ENCODE measurements at places on chromosomes 13 and 19.

GRCh38 chr19:56142087-56142787 is 1.1 kb downstream of the ZNF444 start:
- DNase-seq = no peak

GRCh38 chr19:38445362-38445761 is 11.9 kb downstream of the RYR1 start:
- DNase-seq = no peak

- no peak for DNase-seq
Observed at GRCh38 chr13:23868521-23868920, 20.7 kb downstream of the MIPEP start.

DNA sequence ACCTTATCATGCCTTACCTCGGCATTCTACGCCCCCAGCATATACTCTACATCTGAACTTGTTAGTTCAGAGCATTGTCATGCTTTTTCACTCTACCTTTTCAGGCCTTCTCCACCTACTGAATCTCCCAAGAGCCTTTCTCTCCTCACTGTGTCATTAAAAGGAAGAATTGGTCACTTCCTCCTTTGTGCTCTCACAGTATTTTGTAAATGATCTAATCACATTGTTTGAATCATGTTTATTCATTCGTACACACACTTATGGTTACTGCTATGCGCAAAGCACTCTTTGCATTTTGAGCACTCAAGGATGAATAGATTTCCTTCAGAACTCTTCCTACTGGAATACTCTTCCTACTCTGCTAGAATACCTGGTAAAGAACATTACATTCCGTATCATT is 15.8 kb upstream of the ELF1 start:
- no peak for DNase-seq

DNA sequence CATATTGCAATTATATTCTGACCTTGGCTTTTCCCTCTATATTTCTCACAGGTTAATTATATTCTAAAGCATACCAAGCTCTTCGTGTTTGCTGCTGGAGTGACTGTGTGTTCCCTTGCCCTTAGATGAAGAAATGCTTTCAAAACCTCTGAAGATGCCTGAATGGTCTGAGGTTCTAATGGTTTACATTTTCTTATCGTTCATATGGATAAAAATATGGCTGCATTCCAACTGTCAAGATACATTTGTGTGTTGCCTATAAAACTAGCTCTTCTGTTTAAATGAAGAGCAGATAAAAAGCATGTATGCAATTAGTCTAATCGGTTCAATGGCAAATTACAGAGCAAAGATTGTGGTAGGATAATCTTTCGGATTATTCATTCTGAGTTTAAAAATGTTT is 68.4 kb upstream of the ANKRD10 start:
- no peak for DNase-seq

DNA sequence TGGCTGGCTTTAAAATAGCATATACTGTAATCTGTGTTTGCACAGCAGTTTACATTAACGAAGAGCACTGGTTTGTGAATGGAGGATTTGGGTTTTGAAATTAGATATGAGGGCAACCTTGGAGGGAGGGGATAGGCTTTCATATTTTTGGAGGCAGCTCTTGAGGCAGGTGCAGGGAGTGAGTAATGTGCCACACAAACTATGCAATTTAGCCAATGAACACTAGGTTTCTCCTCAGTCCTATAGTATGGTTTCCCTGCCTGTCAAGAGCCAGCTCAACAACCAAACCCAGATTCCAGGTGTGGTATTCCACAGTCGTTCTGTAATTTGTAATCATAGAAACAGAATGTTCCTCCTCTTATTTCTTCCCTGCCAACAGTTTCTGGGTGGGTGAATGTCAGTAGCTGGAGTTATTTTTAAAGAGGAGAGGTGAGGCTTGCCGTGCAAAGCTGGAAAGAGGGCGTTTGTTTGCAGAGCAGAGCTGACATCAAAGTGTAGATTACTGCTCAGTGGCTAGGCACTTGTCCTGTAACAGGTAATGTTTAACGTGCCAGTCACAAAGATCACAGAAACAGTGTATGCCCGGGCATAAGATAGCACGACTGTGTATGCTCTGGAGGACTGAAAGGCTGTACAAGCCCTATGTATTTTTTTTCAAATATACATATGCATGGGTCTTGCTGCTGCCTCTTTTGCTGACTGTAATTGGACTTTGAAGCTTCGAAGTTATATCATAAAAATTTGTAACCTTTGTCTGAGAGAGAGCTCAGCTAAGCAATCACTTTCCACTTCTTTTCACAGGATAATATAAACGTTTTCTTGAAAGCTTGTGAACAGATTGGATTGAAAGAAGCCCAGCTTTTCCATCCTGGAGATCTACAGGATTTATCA is 124.2 kb downstream of the LMO7 start:
- peak; percentile 63 for DNase-seq

GRCh38 chr19:17445526-17446165 is 2.8 kb downstream of the TMEM221 start:
- no peak for DNase-seq

DNA sequence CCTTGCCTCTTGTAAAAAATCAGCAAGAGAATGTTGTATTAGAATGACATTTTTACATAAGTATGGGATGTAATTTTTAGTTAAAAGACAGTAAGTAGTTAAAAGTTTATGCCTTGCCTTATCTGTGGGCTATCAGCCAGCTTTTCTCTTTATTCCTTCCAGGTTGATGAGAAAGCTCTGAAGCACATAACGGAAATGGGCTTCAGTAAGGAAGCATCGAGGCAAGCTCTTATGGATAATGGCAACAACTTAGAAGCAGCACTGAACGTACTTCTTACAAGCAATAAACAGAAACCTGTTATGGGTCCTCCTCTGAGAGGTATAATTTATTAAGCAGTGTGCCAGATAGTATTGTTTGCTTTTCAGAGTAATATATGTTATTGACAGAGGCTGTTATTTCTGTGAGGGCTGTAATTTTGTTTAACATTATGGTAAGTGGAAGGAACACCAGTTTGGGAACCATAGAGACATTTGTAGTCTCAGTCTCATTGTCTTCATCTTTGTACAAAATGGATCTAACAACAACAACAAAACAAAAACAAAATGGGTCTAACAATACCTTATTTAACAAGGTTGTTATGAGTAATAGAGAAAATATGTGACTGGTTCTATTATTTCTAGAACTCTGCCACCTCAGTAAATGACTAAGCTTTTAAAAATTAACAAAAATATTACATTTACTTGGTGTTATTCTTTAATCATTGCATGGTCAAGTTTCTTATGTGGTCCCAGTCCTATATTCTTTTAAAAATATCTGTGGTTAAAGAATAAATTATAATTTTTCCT is 112.8 kb downstream of the TDRD3 start:
- DNase-seq = no peak

DNA sequence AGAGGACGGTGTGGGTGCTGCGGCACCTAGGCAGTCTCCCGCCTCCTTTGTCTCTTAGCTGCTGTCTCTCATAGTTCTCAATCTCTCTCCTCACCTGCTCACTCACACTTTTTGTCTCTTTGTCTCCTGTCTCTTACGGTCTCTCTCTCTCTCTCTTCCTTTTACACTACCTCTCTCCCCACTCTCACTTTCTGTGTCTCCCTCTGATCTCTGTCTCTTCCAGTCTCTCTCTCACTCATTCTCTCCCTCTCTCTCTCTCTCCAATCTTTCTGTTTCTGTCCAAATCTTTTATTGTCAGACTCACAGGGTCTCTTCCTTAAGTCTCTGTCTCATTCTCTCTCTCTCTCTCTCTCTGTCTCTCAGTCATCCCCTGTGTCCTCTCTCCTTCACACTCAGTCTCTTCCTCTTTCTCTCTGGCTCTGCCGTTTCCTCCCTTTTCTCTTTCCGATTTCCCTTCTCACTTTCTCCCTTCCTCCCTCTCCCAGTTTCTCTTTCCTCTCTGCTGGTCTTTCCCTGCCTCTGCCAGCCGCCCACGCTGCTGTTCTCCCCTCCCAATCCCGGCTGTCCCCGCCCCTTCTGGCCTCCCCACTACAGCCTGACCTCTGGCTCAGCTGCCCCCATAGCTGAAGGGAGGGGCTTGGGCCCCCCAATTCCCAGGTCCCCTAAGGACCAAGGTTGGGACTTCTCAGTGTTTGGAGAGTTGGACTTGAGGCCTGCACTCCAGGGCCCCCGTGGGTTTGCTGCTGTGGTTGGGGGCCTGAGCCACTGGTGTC is at the start of gene PLEKHA4:
Gene PLEKHA4 (minus strand): TSS at position 504 of the 773 bp plus-strand sequence. CDS start 997 bp downstream, outside the sequence.
- DNase-seq = no peak

DNA sequence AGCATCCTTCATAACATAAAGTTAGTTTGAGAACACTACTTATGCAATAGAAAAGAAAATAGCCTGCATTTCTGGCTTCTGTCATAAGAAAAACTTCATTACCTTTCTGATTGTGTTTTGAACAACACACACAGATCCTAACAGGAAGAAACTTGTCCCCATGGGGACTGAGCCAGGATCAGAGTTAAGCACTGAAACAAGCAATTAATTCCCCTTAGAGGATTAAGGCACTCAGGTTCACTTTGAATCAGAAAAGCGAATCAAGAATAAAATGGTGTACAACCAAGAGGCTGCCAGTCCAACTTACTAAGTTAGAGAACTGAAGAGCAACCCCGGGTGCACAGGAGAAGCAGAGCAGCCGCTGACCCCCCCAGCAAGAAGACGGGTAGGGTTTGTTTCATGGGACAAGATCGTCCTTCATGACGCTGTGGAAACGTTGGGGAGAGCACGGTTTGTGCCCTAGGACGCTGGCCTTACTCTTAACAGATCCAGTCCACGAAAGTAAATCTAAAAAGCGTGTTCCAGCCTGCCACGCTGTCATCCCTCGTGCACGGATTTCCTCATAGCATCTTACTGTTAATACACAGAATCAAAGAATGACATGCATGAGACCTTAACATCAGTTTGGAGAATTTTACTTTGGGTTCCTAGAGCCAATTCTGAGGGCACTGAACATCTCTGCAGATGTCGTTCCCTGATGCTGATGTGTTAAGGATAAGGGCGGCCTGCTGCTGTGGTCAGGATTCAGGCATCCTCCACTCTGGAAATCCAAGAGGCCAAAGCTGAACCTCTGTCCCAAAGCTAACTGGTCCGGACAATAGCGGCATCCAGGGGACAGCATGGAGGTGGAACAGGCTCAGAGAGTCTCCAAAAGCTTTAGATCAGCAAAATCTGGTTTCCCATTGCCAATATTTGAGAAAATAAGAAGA is 46.4 kb downstream of the GGACT start:
- DNase-seq = no peak

DNA sequence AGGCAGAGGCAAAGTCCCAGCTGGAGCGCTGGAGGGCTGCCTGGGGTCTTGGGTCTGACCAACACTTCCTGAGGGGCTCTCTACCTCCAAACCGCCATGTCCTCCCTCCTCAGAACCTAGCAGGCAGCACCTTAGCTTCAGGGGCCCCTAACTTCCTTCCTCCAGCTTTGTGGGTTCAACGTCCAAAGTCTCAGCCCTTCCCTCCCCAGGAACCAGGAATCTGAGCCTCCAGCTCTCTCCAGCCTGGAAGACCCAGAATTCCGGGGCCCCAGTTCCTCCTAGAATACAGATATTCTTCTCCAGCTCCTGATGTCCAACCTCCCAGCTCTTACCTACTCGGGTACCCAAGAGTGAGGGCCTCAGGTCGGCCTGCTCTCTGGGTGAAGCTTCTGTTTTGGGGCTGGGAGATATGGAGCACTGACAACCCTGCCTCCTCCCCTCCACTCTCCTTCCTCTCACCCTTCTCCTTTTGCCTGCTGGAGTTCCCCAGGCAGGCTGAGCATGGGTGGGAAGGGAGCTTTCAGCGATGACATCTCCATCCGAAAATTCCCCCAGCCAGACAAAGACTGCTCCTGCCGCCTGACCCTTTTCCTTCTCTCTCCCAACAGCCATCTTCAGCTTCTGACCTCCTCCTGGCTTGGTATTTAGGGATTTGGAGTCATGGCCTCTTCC is 3.5 kb downstream of the TMEM150B start:
- no peak for DNase-seq

- DNase-seq = no peak
Observed at GRCh38 chr13:84049443-84050219, 167.4 kb upstream of the SLITRK1 start.

GRCh38 chr13:66265371-66265770 is 964.8 kb downstream of the PCDH9 start:
- no peak for DNase-seq

- DNase-seq = no peak
Observed at GRCh38 chr19:7845390-7846154, 15.6 kb downstream of the EVI5L start.

DNA sequence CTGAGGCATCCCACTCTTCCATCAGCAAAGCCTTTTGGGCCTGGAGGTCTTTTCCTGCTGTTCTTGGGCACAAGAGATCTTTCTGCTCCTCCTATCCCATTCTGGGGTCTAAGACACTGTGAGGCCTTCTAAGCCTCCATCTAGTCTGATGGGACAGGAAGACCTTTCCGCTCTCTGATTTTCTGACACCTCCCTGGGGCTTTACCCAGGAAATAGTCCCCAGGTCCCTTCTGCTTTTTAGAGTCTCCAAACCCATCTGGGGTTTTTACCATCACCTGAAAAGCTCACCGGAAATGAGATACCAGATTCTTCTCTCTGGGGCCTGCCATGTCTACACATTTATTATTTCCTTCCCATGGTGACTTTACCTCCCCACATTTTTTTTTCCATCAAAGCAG is 21.1 kb downstream of the CLEC17A start:
- DNase-seq = no peak
